ENCODE measurements at places on chromosomes 6 and 20.

GRCh38 chr6:118537574-118537973 is 10.5 kb upstream of the PLN start:
- DNase-seq: no peak

DNA sequence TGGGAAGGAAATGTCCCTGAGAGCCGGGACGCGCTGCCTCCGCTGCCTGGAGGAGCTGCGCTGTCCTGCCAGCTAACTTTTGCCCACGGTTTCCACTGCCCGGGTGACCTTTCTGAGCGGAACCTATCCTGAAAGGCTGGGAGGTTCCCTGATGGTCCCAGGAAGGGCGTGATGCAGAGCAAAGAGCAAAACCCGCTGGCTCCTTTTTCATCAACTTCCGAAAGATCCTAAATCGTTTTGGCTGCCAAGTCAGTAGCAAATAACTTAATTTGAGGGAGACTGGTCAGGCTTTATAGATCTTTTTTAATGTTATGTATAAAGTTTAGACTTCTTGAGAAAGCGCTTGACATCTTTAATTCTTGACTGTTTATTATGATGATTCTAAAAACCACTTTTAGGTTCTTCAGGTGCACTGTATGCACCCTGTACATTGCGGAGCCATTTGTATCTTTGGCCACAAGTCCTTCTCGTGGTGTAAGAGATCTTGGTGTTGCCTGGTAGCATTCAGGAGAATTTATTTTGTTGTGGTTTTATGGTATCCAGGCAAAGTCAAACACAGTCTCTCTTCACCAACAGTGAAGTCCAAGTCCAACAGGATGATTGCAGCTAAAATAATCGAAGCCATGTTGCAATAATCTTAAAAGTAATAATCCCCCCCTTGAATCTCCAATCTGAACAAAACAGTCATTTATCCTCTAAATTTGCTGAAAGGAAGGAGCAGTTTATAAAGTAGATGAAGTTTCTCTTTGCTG is at the start of gene SYNE1:
TSS of gene SYNE1 (minus strand) at position 67 of the 752 bp plus-strand sequence. CDS start 9,031 bp downstream, outside the sequence.
- no peak for DNase-seq

GRCh38 chr6:149212892-149213801 is 104.4 kb upstream of the TAB2 start:
- no peak for DNase-seq

GRCh38 chr6:25006565-25007001 is 70.8 kb upstream of the RIPOR2 start:
- peak; percentile 47 for DNase-seq
